ENCODE measurements at places on chromosomes 1 and 21. TPM values are rescaled to one million over a fixed set of nuclear protein-coding genes. Genes with fewer than 3 reads are reported as not detected.
A peak's percentile ranks its signal among the peaks of the same experiment; 100 is the strongest.

The TSPAN1 gene
- 12.2 TPM for polyA plus RNA-seq

The AADACL3 gene
- polyA plus RNA-seq: not detected

GRCh38 chr1:162166917-162167615 is 97.6 kb downstream of the NOS1AP start:
- no peak for DNase-seq
- H3K27me3 ChIP-seq: no peaks in the 10 kb centered on the region
- peaks cover 25% of the 10 kb centered on the region for H3K4me1 ChIP-seq
- H3K4me3 ChIP-seq: no peak overlapping the region
- H3K36me3 ChIP-seq: no peaks in the 10 kb centered on the region

DNA sequence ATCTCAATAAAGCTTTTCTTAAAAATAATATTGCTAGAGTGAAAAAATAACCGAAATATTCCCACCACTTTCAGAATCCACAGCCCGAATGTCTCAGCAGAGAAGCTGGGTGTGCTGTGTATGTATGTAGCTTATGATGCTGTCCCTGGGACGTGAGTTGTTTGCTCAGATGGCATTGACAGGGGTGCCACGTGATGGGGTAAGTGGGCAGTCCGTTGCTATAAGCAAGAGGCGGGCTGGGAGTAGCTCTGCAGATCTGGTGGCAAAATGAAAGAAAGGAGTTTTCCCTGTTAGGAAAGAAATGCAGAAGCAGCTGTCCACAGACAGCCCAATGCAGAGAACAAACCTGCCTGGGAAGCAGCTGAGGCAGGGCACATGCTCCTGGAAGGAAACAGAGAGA is 3.8 kb upstream of the FAM20B start:
- H3K36me3 ChIP-seq: no peaks in the 10 kb centered on the region
- H3K4me1 ChIP-seq: peaks cover 8% of the 10 kb centered on the region
- no peak overlapping the region for H3K27ac ChIP-seq
- H3K4me3 ChIP-seq: no peak overlapping the region
- no peaks in the 10 kb centered on the region for H3K27me3 ChIP-seq
- peak; percentile 35 for DNase-seq
